Diencephalon (tissue), 1 donor: ENCODE measurements at places on chromosomes 3 and 15. TPM values are rescaled to one million over a fixed set of nuclear protein-coding genes. Genes with fewer than 3 reads are reported as not detected.

Gene CPEB1
- 10.8 TPM for total RNA-seq

Gene NOX5
- 0.23 TPM for total RNA-seq

Gene PLCB2
- total RNA-seq = 10.6 TPM

Gene SENP2
- 50.3 TPM for total RNA-seq

Gene ARHGAP11A
- total RNA-seq = 14.1 TPM

Gene DHX30
- 72.0 TPM for total RNA-seq

Gene MCTP2
- total RNA-seq = 3.2 TPM

Gene WDR72
- total RNA-seq = 0.46 TPM

Gene ALDH1A3
- total RNA-seq = 1.6 TPM

Gene ALS2CL
- total RNA-seq = 2.1 TPM

Gene SEMA7A
- 22.6 TPM for total RNA-seq

Gene RBM5
- 245 TPM for total RNA-seq

Gene ZNF860
- 6.7 TPM for total RNA-seq

Gene LEKR1
- total RNA-seq = 1.6 TPM

Gene SENP7
- total RNA-seq = 75.0 TPM

Gene ACKR4
- total RNA-seq = not detected

Gene CRABP1
- total RNA-seq = 37.6 TPM

Gene BFSP2
- total RNA-seq = not detected

Gene GLDN
- 5.3 TPM for total RNA-seq

Gene MKRN3
- 23.8 TPM for total RNA-seq

Gene RFTN1
- 27.0 TPM for total RNA-seq

Gene PIGZ
- 5.1 TPM for total RNA-seq

Gene TERC
- 71.0 TPM for total RNA-seq

Gene ANKRD34C
- 0.92 TPM for total RNA-seq

Gene TRPC1
- total RNA-seq = 95.3 TPM

Gene MYO5A
- total RNA-seq = 190 TPM

Gene C3orf20
- total RNA-seq = 0.23 TPM

Gene ROBO1
- total RNA-seq = 193 TPM

Gene SPTBN5
- 0.92 TPM for total RNA-seq

Gene ZNF660
- 11.5 TPM for total RNA-seq

Gene NR2E3
- total RNA-seq = not detected

Gene SLC22A13
- total RNA-seq = 0.69 TPM

Gene ATXN7
- total RNA-seq = 12.2 TPM

Gene GHRL
- total RNA-seq = not detected

Gene EXD1
- under 0.01 TPM for total RNA-seq

Gene CHL1
- 745 TPM for total RNA-seq

Gene RTP4
- total RNA-seq = 0.23 TPM

Gene MAGI1
- 108 TPM for total RNA-seq

Gene SHC4
- total RNA-seq = 10.1 TPM

Gene GOLGA6L10
- total RNA-seq = 2.5 TPM

Gene SHF
- 32.5 TPM for total RNA-seq

Gene GPR149
- 22.1 TPM for total RNA-seq

Gene ZNF774
- total RNA-seq = 8.3 TPM

Gene IL17RB
- total RNA-seq = 9.0 TPM

Gene PLIN1
- total RNA-seq = under 0.01 TPM

Gene TM4SF1
- total RNA-seq = 17.3 TPM

Gene DNAH12
- total RNA-seq = 3.5 TPM

Gene HIGD2B
- not detected for total RNA-seq

Gene SEMA5B
- 17.8 TPM for total RNA-seq

Gene CLSTN2
- 36.7 TPM for total RNA-seq

Gene THAP10
- 6.0 TPM for total RNA-seq

Gene CKMT1B
- 17.1 TPM for total RNA-seq

Gene TBC1D2B
- total RNA-seq = 17.1 TPM

Gene TIPIN
- 15.0 TPM for total RNA-seq

Gene GPR87
- not detected for total RNA-seq

Gene TNIK
- total RNA-seq = 88.3 TPM

Gene PLCL2
- 112 TPM for total RNA-seq
